Lower leg skin (tissue), 4 donors: ENCODE measurements at places on chromosomes 16 and 17. TPM values are rescaled to one million over a fixed set of nuclear protein-coding genes. Genes with fewer than 3 reads are reported as not detected.

Gene MRPL28
- 55.1 TPM for total RNA-seq

Gene CTRL
- 1.7 TPM for total RNA-seq

Gene SLC5A11
- total RNA-seq, result not detected

GRCh38 chr17:3826191-3826590, 19.9 kb downstream of the NCBP3 start:
- no peak for DNase-seq

DNA sequence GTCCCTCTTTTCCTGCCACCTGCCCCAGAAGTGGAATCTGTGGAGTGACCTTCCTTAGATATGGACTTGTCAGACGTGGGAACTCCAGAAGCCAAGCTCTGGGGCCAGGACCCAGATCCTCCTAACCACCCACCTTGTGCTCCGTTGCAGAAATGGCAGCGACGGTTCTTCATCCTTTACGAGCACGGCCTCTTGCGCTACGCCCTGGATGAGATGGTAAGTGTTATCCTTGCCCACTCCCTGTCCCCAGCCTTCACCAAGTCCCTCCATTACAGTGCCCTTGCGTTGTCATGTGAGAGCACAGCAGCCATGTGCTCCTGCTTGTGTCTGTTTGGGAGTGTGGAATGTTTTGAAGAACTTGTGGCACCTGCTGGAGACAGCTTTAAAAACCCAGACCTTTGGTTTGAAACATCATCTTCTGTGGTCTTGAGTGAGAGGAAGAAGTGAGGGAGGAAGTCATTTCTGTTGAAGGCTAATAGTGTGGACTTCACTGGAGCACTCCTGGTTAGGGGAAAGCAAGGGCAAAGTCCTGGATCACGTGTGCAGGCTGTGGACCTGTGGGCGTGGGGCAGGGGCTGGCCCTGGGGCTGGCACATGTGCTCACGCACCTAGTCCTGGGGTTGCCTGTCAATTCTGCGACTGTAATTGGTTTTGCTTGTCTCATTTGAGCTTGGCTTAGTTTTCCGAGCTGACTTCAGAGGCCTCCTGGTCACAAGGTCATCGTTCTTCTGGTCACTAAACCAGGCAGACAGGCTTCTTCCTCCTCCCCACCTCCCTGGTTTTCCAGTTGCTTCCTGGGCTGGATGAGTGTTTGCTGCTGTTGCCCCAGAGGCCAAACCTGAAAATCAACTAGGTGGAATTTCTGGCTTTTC, 35.8 kb downstream of the MPRIP start:
- DNase-seq, result no peak

- no peak for DNase-seq
Measured at GRCh38 chr17:52178012-52178411, 19.5 kb upstream of the CA10 start.

DNA sequence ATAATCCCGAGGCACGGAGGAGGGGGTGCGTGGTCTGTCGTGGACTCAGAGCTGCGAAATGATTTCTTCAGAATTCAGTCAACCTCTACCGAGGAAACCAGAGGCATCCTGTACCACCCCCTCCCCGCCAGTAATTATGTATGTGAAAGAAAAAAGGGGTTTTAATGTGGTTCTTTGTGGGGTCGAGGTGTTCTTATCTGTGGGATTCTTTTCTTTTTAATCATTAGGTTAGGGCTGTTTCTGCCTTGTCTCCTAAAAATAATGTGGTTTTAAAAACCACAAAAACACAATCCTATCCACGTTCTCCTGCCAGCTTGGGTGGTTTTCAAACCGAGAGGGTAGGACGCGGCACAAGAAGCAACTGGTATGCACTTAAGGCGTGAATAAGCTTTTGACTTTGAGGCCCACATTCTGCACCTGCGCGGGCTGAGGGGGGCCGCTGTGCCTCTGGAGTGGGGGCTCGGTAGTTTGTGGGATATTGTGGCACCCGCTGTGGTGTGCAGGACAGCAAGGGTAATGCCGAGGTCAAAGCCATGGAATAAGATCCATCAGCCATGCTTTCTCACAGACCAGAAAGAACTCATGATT, 1.0 kb downstream of the SLC47A1 start:
- DNase-seq, result no peak

DNA sequence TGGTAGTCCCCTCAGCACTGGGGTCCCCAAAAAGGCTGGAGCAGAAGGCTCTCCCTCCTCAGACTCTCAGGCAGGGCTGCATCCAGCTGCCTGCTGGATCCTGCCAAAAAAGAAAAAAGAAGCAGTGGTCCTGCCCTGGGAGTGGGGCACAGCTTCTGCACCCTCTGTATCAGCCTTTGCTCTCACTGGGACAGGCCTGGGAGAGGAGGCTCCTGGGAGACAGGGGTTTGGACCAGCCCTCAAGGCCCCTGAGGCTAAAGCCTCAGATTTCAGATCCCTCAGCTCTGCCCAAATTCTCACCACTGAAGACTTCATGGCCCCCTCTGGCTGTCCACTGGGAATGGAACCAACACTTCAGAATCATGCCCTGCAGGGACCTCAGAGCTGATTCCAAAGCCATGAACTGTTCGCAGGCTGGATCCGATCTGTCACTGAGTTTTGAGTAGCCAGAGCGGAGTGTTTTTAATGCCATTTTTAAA, 96.9 kb downstream of the C16orf78 start:
- no peak for DNase-seq

DNA sequence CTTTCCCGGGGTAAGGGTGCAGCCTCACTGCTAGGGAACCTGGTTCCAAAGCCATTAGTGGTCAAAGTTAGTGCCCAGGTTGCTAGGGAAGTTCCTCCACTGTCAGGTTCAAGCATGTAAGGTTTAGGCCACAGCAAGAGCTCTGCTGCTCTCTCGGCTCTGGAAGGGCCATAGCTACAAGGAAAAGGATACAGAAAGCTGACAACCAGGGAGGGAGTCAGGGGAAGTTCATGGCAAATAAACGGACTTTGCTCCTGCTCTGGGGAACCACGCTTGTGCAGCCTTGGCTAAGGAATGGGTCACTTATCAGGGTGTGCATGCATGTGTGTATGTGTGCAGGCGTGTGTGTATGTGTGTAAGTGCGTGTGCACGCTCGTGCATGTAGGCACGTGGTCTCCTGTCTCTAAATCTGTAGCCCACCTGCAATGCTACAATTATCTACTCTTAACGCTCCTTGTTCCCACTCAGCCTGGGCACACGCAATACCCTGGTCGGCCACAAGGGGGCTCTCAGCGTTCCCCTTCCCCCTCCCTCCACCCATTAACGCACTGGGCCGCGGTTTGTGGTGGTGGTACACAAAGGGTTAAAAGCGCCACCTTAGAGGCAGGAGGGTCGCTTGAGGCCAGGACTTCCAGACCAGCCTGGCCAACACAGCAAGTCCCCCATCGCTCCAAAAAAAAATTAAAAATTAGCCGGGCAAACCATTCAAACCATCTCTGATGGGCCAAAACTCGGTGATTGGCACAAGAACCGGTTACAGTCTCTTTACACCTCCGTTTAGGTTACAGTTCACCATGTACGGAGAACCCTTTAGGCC, 48.4 kb upstream of the KDM8 start:
- DNase-seq, result peak; percentile 88

DNA sequence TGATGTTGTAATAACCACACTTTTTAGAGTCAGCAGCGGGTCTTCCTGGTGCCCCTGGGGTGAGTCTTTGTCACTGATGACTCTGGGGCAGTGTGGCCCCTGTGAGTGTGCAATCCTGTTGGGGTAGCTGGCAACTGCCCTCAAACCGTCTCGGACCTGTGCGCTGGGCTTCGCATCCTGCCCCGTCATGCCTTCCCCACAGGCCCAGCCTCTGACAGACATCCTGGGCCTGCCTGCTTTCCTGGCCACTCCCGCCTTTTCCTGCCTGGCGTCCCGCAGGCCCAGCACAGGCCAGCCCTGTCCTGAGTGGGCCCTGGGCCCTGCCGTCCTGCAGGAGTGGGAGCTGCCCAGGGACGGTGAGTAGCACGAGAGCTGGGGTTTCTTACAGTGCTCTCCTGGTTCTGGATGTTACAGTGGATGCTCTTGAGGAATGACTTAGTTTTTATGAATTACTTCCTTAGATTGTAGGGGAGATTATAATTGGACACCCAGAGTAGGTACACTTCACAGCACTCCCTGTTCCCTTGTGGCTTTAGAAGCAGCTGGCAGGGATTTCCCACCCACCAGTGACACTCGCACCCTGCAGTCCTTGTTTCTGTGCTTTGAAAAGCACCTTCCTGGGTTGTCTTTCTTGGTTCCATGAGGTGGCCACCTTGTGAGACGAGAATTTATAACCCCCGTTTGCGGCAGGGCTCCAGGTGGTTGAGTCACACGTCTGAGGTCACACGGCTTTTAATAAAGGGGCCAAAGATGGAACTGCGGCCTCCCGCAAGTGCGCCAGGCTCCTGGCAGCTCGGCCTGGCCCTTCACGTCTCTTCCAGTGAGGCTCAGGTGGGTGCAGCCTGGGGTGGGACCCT, 50.0 kb upstream of the CAPN15 start:
- no peak for DNase-seq

DNA sequence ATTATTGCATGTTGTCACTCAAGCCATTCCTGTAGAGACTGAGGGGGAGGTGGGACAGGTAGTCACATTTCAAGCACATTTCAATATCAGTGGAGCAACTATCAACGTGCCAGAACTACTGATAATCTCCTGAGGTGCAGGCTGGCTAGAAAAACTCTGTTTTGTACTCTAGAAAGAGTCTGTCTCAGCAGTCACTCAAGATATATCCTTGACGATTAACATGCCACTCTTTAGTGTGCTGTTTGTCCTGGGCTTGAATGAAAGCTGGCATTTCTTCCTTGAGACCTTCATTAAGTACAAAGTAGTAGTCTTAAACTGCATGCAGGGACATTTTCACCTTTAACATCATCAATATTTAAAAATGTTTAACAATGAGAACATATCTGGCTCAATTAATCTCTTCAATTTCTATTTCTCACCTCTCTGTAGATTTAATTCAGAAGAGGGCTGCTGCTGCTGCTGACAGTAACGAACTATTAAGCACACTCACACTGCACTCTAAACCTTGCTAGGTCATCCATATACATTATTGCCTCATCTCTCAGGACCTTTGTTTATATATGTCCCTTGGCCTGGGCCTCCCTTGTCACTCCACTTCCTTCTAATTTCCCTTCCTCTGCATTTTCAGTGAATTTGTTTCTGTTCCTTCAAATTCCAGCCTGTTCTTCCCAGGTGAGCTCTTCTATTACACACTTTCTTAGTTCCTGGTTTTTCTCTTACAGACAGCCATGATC, 412.0 kb downstream of the HAPSTR1 start:
- DNase-seq, result no peak

GRCh38 chr17:46072998-46073397, 73.9 kb downstream of the STH start:
- DNase-seq, result no peak
